ENCODE measurements at places on chromosomes 2 and 18.

DNA sequence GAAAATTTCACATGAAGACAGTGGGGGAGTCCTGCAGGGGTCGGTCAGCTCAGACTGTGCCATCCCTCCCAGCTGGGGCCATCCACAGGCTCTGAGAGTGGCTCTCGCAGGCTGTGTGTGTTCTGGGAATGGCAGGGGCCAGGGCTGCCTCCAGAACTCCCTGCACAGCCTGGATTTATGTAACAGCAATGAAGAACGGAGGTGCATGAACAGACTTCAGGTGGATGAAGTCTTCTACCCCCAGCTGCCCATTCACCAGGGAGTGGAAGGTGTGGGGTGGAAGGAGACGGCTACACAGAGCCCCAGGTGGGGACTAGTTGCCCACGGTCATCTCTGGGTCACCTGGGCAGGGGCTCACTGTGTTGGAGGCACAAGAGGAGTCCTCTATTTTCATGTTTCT is 56.1 kb upstream of the HDAC4 start:
- no peak for DNase-seq

- no peak for DNase-seq
Observed at GRCh38 chr2:39488450-39488849, 51.4 kb upstream of the MAP4K3 start.

GRCh38 chr2:109164311-109164710 is 35.3 kb downstream of the SH3RF3 start:
- DNase-seq = no peak

DNA sequence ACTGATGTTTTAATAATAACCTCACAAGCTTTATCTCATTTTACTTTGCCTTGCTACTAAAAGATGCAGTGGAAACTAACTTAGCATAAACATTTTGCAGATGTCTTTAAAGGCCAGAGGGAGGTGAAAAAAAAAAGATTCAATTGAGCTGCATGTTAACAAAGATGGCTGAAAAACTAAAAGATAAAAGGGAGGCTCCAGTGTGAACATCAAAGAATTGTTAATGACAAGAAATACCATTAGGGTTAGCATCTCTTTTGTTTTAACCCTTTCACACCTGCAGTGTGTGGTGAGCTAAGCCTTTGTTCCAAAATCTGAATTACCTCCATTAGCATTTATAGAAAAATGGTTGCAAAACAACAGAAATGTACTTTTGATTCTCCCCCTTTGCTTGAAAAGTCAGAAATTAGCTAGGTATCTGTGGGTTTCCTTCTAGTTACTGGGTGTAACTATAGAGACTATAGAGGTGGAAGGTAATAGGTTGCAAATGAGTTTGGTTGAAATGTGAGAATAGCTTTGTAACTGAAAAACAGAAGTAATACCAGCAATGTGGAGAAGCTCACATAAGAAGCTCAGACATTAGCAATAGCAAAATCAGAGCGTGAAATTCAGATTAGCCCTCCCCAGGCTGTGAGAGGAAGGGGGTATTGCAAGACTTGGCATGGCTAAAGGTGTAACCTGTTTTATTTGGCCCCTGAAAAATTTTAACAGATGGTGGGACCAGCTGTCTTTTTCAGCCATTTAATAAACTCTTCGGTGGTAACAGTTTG is 34.8 kb upstream of the SP5 start:
- DNase-seq = no peak

GRCh38 chr2:204535356-204535755 is 9.9 kb upstream of the PARD3B start:
- no peak for DNase-seq

GRCh38 chr2:174800436-174801205 is 36.3 kb upstream of the CHRNA1 start:
- DNase-seq = no peak

DNA sequence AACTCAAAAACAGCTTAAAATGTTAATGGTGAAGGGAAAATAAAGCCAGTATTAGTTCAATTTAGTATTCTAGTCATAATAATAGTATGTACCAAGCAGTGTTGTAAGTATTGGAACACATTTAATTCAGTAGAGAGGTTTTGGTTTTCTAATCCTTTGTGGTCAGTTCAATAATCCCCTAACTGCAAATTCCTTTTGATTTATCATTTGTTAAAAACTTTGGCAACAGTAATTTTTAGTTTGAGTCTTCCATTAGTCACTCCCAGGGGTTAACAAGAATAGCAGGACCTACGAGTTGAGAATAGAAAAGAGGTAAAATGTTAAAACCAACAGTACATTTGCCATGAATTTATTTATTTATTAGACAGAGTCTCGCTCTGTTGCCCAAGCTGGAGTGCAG is 10.7 kb downstream of the MRPL44 start:
- no peak for DNase-seq

DNA sequence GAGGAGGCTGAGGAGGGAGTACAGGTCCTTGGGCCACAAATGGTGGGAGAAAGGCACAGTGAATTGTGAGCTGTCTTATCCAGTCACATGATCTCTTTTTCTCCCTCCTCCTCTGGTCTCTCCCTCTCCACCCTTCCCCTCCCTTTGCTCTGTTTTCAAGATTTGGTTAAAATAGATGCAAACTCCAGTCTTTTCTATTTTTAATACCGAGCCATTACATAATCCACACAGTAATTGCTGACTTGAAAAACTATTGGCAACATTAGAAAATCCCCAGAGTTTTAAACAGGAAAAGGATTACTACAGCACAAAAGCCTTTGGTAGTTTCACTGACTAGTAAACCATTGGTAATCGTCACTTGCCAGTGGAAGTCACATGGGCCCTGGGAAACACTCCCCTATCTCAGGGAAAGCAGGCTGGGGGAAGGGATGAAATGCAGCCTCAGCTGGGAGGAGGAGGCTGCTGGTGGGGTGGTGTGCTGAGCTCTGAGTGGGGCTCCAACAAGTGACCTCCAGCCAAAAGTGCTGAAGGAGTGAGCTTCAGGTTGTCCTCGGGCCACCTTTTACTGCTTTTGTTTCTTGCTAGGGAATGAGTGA is 57.4 kb upstream of the PCBP1 start:
- DNase-seq = peak; percentile 91

GRCh38 chr2:28152585-28153280 is 239.9 kb upstream of the FOSL2 start:
- DNase-seq = no peak

DNA sequence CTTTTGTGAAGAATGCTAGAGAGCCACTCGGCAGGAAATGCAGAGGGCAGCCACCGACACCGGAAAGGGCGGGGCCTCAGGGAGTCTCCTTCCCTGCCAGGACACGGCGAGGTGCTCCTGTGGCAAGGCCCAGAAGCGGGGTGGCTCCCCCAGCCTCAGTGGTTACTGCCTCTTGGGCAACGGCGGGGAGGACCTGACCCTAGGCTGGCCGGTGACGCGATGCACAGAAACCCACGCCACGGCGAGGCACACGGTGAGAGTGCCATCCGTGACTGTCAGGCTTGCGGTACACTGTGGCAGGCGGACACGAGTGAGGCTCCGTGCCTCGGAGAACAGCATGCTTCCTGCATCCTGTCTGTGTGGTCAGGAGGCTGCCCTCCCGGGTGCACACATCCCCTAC is 47.8 kb downstream of the ZAP70 start:
- no peak for DNase-seq

DNA sequence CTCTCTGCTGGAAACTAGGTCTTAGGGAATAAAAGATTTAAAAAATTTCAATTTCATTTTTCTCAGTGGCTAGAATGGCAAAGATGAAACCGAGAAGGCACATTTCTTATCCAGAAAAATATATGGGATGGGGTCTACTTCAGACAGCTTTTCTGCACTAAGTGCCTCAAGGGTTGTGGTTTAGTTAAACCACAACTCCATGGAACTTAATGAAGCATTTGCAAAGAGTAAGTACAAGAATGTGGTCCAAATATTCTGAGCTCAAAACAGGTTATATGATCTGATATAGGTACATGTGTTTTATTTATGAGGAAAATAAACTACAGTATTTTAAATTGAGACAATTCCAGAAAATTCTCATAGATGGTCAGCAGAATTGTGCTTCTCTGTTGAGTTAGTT is 101.8 kb upstream of the FZD5 start:
- no peak for DNase-seq

DNA sequence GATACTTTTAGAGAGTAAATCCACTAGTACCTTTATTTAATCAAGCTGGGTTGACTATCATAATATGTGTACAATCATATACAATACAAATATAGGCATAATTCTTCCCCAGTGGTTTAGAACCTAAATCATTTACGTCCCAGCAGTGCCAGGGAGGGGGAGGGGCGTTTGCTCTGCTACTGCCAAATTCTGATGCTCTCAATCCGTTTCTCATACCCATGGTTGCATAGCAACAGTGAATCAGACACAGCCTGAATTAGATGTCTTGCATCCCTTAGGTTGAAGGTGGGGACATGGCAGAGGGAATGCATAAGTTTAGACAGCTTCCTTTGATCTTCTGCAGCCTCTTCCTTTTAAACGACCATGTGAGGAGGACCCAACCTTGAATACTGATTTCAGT is 135.4 kb downstream of the ABCA12 start:
- no peak for DNase-seq

GRCh38 chr2:241359481-241360045 is 3.5 kb downstream of the FARP2 start:
- DNase-seq = no peak

DNA sequence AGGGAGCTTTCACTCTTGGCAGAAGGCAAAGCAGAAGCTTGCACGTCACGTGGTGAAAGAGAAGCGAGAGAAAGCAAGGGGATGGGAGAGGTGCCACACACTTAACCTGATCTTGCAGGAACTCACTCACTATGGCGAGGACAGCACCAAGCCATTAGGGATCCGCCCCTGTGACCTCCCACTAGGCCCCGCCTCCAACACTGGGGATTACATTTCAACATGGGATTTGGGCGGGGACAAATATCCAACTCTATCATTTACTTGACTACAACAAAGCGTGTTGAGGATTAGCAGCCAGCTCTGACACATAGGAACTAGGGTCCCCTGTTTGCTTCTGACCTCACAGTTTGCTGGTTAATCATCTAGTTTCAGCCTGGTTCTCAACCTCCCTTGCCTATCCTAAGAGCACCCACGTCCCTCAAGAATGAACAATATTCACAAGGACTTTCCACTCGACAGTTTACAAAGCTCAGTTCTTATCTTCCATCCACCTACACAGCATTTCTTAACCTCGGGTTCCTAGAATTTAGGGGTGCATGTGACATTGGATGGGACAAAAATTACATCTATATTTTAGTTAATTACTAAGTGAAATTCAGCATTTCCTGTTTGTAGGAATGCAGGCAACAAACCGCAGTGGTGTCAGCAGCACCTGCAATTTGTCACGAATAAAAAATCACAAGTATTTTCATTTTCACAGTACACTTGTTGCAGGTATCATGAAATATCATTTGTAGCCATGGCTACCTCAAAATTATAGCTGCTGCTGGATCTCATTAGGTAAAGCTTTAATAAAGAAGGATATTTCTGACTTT is 36.0 kb downstream of the LBH start:
- DNase-seq = peak; percentile 79

GRCh38 chr2:125041846-125042245 is 1016.8 kb downstream of the CNTNAP5 start:
- no peak for DNase-seq

GRCh38 chr2:38462121-38462661 is 85.1 kb upstream of the ATL2 start:
- peak; percentile 58 for DNase-seq

GRCh38 chr18:31516437-31516836 is 18.5 kb downstream of the DSG2 start:
- DNase-seq = no peak

GRCh38 chr2:85761-86160 is 39.5 kb upstream of the FAM110C start:
- no peak for DNase-seq

DNA sequence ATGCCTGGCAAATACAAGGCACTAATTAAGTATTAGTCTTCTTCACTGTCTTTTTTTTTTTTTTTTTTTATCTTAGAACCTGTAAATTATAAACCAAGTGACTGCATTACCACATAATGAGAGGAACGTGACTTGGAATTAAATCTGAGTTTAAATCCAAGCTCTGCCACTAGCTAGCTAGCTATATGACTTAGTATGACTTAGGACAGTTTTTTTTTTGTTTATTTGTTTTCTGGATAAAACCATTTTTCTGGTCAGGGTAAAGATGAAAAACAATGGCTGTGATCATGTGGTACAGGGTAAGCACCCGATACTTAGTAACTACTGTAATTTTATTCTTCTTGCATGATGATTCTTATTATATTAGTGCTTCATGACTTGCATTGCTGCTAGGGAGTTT is 191.8 kb upstream of the LRRTM1 start:
- DNase-seq = no peak

GRCh38 chr2:39873586-39873985 is 94.5 kb upstream of the THUMPD2 start:
- DNase-seq = no peak

GRCh38 chr2:228507231-228507824 is 325.8 kb upstream of the SPHKAP start:
- no peak for DNase-seq

DNA sequence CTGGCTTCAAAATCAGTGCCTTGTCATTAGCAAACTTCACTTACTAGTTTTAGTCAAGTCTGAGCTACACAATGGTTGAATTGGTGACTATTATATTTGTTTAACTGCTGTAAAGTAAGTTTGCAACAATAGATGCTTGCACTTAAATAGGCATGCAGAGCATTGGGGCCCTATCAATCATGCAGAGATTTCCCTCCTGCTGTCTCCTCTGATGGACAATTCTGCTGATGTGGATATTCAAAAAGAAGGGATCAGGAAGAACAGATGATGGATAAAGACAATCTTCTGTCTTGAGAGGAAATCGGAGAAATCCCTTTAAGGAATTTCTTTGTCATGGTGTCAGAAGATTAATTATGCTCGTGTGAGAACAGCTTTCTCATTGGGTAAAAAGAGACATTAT is 89.0 kb downstream of the GREB1L start:
- no peak for DNase-seq

DNA sequence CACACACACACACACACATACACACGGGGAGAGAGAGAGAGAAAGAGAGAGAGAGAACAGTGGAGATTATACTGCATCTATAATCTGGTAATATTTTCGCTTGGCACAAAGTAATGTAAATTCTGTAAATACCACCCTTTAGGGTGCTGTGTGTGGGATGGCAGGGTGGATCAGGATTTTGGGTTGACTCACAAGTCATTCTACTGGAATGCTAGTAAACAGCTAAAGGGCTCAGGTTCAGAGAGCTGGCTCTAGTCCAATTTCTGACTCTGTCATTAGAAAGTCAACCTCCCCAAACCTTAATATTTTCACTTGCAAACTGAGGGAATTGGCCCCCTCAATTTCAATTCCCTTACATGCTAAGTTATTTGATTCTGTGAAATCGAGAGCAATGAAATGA is 308.3 kb downstream of the TSN start:
- DNase-seq = no peak

GRCh38 chr18:45775241-45775676 is 50.2 kb upstream of the SIGLEC15 start:
- peak; percentile 79 for DNase-seq
